ENCODE measurements at places on chromosomes 2 and 18. TPM values are rescaled to one million over a fixed set of nuclear protein-coding genes. Genes with fewer than 3 reads are reported as not detected.

CDH19 gene
- total RNA-seq = not detected

DNA sequence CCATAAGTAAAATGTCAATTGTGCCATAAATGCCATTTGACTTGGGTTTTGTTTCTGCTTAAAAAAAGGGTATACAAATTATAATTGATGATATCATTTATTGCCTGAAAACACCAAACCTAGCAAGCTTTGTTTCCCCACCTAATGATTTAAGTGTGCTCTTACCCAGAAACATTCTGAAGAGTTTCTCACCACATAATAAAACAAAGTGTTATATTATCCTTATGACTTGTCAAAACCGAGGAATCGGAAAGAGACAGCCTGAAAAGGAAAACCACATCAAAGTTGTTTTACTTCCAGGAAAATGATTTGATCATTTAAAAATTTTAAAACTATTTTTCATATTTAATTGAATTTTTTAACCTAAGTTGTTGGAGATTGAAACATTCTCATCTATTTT, 170.5 kb upstream of the SLC39A10 start:
- DNase-seq = peak; percentile 21

LAMA1 gene
- total RNA-seq = 1.6 TPM

GRCh38 chr2:6966446-6966940, 49.3 kb downstream of the RNF144A start:
- no peak for DNase-seq

- peak; percentile 20 for DNase-seq
These were observed 36.8 kb upstream of the NCOA1 start for GRCh38 chr2:24454294-24454693.

TEX44 gene
- total RNA-seq = not detected

ABHD3 gene
- total RNA-seq = 38.2 TPM

IKZF2 gene
- total RNA-seq = 8.3 TPM

EPHA4 gene
- 5.7 TPM for total RNA-seq

SIX3 gene
- not detected for total RNA-seq

IL36A gene
- total RNA-seq = not detected

DNA sequence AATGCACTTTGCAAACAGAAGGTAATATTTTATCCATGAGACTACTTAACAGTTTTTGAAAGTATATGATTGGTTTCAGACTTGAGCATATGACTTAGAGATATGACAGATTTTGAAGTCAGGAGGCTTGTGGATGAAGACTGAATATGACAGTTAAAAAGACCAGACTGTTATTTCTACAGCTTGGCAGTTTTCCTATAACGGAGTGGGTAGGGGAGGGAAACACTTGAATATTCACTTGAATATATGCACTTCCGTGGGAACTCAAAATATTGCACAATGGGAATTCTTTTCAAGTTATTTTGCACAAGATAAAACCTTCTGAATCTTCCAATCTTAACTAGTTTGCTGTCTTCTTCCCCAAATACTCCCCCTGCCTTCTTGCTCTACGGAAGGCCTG, 64.6 kb upstream of the ACKR3 start:
- DNase-seq = no peak

TIGD1 gene
- 3.2 TPM for total RNA-seq

GRCh38 chr18:51275712-51276476, 78.4 kb upstream of the MEX3C start:
- no peak for DNase-seq

DNA sequence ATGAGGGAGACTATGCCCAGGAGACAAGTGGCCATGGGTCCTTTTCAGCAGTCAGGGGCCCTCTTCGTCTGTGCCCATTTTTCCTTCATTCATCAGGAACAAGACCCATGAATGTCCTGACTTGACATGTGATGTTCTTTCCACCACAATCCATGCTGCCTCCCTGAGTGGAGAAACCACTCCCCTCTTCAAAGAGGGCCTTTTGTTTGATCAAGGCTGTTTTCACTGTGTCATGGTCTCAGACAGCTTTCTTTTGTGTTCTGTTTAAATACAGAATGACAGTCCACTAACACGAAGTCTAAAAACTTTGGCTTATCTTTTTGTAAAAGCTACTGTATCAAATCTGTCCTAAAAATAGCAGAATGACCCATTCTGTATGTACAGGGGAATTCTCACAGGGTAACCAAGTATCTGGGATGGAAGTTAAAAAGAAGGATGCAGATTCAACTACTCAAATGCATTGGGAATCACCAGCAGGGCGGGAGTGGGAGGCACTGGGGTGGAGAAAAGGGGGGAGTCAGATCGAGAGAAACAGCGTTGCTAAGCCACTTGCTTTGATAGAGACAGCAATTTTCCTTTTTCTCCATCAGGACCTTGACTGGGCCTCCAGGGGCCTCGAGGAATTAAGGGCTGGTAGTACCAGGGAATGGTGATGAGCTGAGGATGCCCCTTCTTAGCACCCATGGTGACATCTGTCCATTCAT, 13.9 kb downstream of the LRP2 start:
- no peak for DNase-seq

EMX1 gene
- not detected for total RNA-seq

KCNF1 gene
- total RNA-seq = 0.07 TPM

GALR1 gene
- not detected for total RNA-seq

- no peak for DNase-seq
These were observed 62.0 kb upstream of the LGALSL start for GRCh38 chr2:64391940-64392339.

CIB4 gene
- not detected for total RNA-seq

DNA sequence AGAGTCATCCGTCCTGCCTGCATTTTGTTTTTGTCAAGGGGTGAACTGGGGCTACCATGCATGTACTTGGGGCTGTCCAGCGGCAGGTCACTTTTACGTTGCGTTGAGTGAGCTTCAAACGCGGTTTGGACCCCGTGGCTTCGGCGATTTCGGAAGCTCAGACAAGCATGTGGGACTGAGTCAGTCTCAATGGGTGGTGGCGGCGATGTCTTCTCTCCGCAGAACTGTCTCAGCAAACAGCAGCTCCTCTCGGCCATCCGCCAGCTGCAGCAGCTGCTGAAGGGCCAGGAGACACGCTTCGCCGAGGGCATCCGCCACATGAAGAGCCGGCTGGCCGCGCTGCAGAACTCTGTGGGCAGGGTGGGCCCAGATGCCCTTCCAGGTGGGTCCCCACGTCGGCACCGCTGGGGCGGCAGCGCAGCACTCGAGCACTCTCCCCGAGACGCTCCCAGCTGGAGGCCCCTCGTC, 21.3 kb downstream of the FBLN7 start:
- DNase-seq = no peak

- no peak for DNase-seq
These were observed 21.4 kb upstream of the CNOT11 start for GRCh38 chr2:101231240-101231639.

MYCN gene
- not detected for total RNA-seq

GRCh38 chr2:126661702-126662500, 5.9 kb downstream of the GYPC start:
- DNase-seq = no peak

NEU4 gene
- not detected for total RNA-seq

DNA sequence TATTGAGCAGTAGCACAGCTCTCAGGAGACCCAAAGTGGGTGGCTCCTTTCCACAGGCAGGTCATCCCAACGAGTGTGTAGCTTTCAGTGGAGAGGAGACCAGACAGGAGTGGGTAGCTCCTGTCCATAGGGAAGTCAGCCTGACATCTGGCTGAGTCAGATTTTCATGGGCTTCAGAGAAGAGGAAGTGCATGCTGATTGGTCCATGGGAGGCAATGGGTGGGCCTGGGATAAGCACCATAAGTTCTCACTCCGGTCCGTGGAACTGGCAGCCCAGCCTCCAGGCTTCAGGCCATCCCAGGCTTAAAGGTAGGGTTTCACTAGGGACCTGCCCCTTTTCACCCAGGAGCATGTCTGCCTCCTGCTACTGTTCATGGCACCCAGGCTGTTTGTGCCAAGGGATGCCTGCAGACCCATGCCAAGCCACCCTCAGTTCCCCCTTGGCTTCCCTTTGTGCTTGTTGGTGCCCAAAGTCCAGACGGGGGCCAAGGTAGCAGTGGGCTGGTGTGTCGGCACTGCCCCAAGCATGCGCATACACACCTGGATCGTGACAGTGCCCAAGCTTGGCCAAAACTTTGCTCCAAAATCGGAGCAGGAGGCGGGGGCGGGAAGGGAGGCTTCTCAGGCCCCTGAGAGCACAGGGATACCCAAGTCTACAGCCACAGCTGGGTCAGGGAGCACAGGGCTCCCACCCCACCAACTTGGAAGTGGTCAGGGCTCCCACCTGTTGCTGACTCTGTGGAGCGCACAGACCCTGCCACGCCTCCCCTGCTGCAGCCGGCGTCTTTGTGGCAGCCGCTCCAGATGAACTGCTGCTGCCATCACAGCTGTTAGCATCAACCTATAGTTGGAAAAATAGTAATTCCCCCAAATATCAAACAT, 26.4 kb downstream of the MARCHF7 start:
- peak; percentile 19 for DNase-seq

GRCh38 chr18:69804776-69805501, 142.7 kb downstream of the CD226 start:
- DNase-seq = no peak

DNA sequence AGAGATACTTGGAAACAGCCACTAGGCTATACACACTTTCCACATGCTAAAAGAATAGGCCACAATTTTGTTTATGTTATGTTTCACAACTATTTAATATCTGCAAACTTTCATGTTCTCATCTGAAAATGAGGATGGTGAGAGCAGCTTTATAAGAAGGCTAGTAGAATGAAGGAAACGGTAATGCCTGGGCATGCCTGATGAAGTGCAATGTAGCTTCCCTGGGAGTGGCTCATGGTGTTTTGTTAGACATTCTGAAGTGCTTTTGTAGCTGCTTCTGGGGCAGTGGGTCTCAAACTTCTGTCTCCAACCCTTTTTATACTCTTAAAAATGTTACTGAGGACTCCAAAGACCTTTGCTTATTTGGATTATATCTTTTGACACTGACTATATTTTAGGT, 193.3 kb upstream of the VWC2L start:
- no peak for DNase-seq

DNA sequence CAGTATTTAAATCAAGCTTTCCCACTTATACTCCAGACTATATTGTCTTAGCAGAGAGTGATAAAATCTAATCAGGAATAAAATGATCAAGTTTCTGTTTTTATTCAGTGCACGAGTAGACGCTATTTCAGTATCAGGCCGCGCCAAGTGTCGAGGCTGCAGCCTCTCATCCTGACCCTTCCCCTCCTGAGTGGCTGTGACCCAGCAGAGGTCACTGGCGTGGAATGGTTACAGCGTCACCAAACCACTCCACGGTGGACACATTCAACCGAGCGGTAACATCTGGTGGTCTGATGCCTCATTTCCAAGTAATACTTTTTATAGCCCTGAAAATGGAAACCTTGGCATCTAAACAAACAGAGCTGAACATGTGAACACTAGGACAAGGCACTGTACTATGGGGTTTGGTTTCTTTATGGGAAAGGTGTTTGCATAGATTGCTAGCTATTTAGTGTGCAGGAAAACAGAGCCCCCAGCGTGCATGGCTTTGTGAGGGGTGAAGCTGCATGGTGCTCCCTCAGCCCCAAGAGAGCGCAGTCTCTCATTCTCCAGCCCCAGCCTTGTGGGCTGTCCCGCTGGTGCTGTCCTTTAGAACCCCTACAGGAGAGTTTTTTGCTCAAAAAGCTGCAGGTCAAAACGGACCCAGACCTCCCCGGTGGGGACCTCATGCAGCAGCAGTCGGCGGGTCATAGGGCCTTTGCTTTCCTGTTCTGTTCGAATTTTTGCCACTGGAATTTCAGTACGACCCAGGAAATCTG, 28.4 kb downstream of the FAM228A start:
- DNase-seq = no peak

- no peak for DNase-seq
These were observed 60.7 kb downstream of the RAB27B start for GRCh38 chr18:54888933-54889332.

- peak; percentile 91 for DNase-seq
These were observed 57.1 kb upstream of the RNF152 start for GRCh38 chr18:61949946-61950345.

UNC80 gene
- not detected for total RNA-seq

DNA sequence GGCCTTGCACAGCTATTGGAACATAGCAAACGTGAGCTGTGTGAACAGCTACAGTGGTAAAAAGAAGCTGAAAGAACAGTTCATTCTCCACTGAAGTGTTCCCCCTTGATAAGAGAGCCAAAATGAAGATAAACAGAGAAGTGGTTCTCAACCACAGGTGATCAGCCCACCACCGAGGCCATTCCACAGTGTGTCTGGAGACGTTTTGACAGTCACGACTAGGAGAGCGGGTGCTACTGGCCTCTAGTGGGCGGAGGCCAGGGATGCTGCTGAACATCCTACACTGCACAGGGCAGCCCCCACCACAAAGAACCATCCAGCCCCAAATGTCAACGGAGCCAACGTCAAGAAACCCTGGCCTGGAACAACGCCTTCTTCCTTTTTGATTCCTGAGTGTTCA, 38.4 kb downstream of the ADCY3 start:
- DNase-seq = no peak

GRCh38 chr2:9355716-9356115, 67.6 kb downstream of the ITGB1BP1 start:
- no peak for DNase-seq

- DNase-seq = peak; percentile 29
These were observed 68.2 kb upstream of the NEDD4L start for GRCh38 chr18:57975805-57976204.

SRD5A2 gene
- not detected for total RNA-seq

PAIP2B gene
- 0.81 TPM for total RNA-seq

DNA sequence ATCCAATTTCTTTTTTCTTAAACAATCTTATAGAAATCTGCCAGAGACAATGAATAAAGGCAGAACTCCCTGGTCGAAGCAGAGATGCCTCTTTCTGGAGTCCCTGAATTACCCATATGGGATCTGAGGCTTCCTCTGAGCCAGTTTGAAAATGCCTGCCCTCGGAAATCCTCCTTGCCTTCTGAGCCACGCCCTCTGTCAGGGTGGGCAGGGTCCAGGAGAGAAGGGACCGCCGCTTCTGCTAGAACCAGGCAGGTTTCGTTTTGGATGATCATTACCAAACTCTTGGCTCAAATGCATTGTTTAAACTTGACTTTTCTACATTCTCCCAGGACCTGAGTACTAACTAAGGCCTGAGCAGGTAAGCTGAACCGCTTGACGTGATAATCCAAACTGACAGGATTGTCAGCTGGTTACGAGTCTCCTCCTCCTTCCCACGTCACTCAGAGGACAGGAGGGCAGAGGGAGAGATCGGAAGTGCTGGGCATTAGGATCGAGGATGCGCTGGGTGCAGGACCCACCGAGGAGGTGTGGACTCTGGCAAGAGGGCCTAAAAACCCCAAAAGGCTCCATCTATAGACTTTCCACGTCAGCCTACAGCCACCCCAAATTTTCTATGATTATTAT, 128.4 kb downstream of the KLHL29 start:
- no peak for DNase-seq

- no peak for DNase-seq
These were observed 75.6 kb downstream of the SATB2 start for GRCh38 chr2:199382091-199382490.

ASXL3 gene
- total RNA-seq = not detected

All from M059J (cell line).